SK-N-MC (cell line): ENCODE measurements at places on chromosomes 12 and 14.

- DNase-seq = no peak
These were observed 233.0 kb downstream of the RGS6 start for GRCh38 chr14:72165229-72165698.

DNA sequence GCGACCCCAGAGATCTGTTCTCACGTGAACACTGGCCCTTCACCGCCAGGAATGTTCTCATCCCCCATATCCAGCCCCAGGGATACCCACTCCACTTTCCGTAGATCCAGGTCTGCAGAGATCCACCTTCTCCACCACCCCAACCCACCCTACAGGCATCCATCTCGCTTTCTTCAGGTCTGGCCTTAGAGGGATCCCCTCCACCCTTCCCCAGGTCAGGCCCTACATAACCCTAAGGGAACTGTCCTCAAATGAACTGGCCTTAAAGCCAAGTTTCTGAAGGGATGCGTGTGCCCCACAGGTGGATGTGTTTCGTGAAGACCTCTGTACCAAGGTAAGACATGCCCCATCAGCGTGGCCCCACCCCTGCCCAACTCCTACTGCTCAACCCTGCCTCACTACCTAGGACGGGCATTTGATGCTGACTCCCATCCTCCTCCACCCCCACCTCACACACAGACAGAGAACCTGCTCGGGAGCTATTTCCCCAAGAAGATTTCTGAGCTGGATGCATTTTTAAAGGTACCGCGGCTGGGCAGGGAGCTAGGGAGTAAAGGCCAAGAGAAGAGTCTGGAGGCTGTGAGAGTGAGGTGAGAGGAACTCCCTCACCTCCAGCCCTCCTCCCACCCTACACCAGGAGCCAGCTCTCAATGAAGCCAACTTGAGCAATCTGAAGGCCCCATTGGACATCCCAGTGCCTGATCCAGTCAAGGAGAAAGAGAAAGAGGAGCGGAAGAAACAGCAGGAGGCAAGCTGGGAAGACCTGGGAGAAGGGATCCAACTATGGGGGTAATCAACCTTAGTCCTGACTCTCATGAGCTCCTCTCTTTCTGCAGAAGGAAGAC is 912 bp downstream of the PSME1 start:
- DNase-seq = no peak

DNA sequence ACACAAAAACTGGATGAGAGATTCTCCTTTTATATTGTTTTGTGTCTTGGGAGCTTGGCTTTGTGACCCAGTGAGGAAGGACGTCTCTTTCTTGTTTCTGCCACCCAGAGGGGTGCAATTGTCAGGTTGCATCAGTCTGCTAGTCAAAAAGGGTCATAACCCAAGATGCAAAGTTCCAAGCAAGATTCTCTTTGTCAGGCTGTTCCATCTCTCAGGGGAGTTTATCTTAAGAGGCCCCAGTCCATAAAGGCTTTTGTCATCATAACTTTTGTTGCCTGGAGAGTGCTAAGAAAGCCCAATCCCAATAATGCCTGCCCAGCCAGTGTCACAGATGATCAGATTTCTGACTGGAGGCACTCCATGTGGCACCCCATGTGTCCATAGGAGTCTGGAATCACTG is 444.9 kb downstream of the TRHDE start:
- DNase-seq = no peak

- DNase-seq = no peak
These were observed 357.7 kb downstream of the ETNK1 start for GRCh38 chr12:22982635-22983034.

GRCh38 chr12:105839629-105840127 is 299.1 kb downstream of the NUAK1 start:
- DNase-seq = no peak

DNA sequence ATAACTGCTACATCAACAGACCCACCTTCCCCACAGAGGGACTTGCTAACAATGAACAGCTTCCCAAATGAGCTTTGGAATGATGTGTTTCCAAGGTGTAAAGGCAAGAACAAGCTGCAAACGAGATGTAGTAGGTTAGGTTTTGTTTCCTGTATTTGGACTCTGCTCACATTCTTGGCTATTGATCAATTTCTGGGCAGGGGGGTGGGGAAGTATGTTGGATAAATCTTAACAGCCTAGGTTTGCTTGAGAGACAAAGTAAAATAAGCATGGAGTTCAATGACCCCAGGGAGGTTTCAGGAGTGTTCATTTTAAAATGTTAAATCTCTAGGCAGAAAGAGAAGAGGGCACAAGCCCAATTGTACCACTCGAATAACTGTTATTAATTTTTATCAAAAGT is 146.6 kb downstream of the DPY19L2 start:
- DNase-seq = no peak

GRCh38 chr14:70268760-70269159 is 80.0 kb upstream of the SLC8A3 start:
- no peak for DNase-seq

- DNase-seq = no peak
These were observed 65.8 kb downstream of the SLC15A5 start for GRCh38 chr12:16211731-16212130.

GRCh38 chr12:70244409-70244808 is 1.2 kb downstream of the CNOT2 start:
- no peak for DNase-seq

GRCh38 chr12:105225505-105226015 is 10.4 kb downstream of the APPL2 start:
- DNase-seq = no peak

DNA sequence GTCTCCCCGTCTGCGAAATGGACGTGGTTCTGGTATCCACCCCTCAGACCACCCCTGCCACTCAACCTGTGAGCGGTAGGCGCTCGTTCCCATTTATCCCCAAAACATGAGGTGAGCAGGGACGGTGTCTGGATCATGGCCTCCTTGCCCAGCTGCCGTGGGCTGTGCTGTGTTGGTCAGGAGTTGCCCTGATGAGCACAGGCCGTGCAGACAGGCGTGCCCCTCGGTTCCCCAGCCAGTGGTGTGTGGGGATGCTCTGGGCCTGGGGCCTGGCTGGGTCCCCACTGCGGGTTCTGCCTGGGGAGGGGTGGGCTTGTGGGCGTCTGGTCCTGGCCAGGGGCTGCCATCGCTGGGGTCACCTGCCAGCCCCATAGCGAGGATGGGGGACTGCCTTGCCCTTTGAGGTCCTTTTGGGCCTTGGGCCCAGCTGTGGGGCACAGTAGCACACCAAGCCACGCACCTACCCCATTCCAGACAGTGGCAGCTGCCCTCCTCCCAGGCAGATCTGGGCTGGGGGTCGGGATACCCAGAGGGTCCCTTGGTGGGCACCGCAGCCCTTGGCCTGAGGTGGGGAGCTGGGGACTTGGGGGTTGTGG is 11.3 kb upstream of the PUS1 start:
- no peak for DNase-seq

GRCh38 chr12:91889059-91889458 is 256.6 kb downstream of the BTG1 start:
- no peak for DNase-seq

DNA sequence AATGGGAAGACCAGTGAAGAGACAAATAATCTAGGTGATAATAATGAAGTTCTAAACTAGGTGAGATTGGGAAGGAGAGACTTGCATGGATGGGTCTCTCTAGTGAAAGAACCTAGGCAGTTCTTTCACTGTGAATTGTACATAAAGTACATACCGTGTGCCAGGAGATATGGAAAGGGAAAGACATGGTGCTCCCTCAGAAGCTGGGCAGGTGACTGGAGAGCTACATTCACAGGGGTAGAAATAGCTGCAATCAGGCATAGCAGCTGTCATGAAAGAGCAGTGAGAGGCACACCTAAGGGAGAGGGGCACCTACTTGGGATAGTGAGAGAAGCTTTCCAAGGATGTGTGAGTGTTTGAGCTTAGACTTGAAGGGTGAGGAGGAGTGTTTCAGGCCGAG is 9.3 kb downstream of the STK38L start:
- no peak for DNase-seq

GRCh38 chr12:104220931-104221330 is 5.4 kb downstream of the TXNRD1 start:
- DNase-seq = no peak

DNA sequence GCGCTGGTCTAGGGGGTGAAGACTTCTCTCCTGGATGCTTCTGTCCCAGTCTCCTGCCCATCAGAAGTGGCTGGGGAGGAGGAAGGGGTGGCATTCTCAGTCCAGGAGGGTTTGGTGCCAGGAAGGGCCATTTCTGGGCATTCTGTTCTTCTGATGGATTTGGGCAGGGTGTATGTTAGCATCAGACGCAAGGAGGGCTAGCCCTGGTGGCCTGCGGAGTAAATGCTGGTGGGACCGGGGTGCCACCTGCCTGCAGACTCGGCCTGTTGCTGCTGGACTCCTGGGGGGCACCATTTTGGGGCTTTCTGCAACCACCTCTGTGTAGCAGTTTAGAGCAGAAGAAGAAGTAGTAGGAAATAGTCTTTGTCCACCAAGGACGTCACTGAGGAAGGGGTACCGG is 31.7 kb downstream of the AACS start:
- DNase-seq = no peak

DNA sequence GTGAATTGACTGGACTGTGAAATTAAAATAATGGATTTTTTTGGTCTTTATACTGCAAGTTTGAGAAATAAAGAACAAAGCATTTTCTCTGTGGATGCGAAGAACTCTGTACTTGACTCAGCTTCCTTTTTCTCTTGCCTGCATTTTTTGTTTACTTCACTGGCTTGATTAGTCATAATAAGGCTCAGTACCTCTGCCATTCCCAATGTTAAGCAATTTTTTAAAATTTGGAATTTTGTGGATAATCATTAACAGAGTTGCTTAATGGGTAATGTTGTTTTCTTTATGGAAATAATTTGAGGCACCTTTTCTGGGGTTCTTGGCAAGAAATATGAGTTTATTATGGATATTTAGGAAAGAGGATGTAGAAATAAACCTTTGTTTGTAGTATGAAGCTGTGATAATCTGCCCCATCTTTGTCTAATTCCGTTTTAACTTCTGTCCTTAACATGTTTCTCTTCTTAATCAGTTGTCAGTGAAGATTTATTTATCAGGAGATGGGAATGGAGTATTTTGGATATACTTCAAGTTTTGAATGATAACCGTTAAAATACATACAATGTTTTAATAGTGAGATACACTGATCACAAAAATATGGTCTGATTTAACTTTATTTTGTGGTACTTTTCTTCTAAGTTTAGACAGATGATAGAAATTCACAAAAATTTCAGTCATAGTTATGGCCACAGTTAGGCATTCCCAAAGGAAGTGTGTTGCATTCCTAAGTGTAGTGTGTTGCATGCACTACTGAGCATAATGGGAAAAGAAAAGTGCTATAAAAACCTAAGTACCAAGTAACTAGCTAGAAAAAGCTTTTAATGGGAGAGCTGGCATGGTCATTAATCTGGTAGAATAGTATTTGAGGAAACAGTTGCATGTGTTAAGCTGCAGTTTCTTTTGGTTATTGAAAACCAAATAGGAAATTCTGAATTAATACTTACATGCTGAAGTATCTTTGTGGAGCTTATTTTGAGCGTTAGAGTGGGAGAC is 27.7 kb downstream of the WNK1 start:
- DNase-seq = peak; percentile 39

DNA sequence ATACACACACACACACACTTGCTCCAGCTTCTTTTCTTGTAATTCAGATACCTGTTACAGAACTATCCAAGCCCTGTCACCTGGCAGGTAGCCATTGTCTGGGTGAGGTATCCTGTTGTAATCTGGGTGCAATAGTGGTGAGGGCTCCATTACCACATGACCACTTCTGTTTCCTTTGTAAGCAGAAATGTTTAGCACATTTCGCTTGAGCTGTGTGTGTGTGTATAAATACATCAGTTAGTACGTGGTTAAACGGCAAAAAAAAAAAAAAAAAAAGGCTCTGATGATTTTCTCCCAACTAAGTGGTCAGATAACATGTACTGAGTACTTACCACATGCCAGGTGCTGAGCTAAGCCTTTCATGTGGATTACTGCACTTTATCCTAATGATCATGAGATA is 129.3 kb upstream of the SSTR1 start:
- no peak for DNase-seq

GRCh38 chr12:55743406-55744339 is 751 bp downstream of the GDF11 start:
- DNase-seq = no peak

DNA sequence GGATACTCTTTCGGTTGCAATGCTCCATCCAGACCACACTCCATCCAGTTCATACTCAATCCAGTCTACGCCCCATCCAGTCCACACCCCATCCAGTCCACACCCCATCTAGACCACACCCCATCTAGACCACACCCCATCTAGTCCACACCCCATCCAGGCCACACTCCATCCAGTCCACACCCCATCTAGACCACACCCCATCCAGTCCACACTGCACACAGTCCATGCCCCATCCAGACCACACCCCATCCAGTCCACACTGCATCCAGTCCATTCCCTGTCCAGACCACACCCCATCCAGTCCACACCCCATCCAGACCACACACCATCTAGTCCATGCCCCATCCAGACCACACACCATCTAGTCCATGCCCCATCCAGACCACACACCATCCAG is 116.0 kb upstream of the RTL1 start:
- DNase-seq = no peak

GRCh38 chr12:109760031-109760929 is 46.7 kb downstream of the FAM222A start:
- DNase-seq = no peak

DNA sequence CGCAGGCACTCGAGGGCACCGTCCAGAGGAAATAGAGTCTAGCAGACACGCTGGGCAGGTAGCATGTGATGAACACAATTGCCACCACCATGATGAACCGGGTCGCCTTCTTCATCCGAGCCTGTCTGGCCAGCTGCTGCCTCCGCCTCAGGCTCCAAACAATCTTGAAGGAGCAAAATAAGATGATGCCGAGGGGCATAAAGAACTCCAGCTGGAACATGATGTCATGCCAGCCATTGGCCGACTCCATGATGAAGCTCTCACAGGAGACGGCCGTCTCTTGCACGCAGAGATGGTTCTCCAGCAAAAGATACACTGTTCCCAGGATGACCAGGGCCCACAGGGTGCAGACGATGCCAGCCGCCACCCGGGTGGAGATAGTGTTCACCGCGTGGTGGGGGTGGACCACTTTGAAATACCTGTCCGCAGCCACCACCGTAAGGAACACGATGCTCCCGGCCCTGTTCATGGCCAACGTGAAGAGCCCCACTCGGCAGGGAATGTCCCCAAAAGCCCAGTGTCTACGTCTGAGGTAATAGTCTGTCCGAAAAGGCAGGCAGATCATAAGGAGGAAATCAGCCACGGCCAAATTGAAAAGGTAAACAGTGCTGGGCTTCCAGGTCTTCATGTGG is 945 bp downstream of the HCAR1 start:
- DNase-seq = no peak
